HFF-Myc (cell line): ENCODE measurements at places on chromosomes 12 and 14.

- DNase-seq = no peak
These were observed 24.8 kb upstream of the NUBPL start for GRCh38 chr14:31536201-31536960.

- no peak for DNase-seq
These were observed 98.8 kb upstream of the PDE3A start for GRCh38 chr12:20269337-20270067.

DNA sequence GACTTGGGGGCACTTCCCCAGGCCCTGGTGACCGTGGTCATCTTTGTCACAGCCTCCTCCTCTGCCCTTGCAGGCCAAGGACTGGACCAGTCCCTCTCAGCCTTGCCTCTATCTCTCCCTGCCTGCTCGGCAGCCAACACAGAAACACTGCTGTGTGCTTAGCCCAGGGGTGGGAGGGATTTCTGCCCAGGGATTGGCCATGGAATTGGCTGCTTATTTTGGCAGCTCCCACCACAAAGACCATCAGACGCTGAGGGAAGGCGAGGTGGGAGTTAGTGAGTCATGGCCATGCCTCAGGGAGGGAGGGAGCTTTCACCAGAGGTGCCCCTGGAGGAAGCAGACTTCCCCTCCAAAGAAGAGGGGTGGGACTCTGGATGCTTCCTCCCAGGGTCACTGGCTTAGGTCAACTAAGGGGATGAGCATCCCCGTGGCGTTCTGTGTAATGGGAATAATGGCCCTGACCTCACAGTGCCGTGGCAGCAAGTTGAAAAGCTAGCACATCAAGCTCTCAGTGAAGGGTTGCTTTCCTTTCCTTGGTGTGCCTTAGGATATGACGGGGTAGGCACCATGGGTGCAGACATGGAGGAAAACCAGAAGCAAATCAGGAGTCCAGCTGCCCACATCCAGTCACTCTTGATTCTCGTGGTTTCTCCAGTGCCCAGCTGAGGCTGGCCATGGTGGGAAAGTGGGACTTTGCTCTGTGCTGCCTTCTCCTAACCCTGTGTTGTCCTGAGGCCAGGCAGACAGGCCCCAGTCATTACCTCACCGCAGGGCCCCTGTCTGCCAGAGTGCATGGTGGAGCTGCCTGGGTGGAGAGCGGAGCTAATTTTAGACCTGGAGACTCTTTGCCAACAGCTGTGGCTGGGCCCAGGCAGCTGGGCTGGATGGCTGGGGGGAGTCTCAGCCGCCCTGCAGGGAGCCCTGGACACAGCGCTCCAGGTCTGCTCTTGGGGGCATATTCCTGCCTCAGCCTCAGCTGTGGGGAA lies 21.4 kb downstream of the B4GALNT3 start:
- DNase-seq = no peak

- peak; percentile 46 for DNase-seq
These were observed 67.4 kb downstream of the ACTN1 start for GRCh38 chr14:68911594-68912227.

DNA sequence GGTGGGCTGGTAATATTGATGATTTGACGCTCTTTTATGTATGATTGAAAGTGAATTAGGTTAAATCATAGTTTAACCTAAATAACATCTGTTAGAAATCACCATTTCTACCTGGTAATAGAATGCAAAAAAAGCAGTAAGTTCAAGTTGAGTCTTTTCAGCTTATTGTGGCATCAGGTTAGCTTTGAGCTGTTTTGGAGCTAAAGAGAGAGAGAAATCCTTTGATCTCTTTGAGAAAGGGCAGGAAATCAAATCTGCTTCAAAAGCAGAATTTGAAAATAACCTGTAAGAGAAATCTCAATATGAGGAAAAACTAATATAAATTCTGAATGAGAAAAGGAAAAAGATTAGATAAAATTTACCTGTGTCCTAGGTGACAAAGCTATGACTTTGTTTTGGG lies 62.2 kb downstream of the CKB start:
- DNase-seq = no peak

DNA sequence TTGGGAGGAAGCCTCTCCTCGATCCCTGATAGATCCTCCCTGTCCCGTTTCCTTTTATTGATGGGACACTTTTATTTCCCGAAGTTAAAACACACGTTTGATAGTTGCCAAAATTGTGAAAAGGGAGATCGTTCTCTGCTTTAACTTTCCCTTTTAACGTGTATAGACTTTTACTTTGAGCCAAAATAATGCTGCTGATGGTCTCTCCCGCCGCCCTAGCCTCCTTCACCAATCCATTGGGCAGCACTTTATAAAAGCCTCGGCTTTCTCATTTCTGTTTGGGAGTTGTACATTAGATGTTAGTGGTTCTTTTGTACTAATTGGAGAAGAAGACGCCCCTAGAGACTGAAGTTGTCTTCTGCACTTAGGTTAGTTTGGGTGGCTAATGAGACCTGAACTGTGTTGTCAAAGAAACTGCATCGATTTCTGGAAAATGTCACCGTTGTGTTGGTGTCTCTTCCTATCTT lies 1.4 kb downstream of the TMTC2 start:
- DNase-seq = no peak

DNA sequence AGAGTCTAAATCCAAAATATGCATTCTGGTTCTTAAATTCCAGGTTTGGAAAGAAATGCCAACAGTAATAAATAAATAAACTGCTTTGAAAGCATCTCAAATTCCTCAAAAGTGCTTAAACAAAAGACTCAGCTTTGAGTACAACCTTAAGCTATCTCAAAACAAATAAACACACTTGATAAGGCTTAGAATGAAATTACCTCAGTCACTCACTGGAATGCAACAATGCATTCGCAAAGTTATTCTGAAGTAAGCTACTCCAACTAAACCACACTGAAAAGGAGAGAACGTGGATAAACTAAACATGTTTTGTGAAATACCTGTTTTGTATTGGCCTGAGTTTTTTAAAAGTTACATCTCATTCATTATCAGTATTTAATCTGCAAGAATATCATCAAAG lies 1.2 kb downstream of the SPTSSA start:
- no peak for DNase-seq

DNA sequence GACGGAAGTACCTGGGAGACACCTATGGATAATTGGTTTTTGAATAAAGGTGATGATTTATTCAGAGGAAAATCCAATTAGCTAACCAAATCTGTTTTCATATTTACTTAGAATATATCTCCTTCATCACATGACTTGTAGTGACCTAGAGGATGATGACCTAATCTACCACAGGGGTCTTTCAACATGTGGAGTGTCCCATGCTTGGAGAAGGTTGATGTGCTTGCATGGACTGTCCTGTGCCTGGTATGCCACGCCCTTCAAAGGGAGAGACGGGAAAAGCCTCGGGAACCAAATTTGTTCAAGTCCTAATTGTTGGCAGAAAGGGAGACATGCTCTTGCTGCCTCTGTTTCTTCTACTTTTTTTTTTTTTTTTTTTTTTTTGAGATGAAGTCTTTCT lies 11.8 kb upstream of the PAPLN start:
- no peak for DNase-seq

- no peak for DNase-seq
These were observed 12.9 kb downstream of the NCOR2 start for GRCh38 chr12:124554429-124555029.

DNA sequence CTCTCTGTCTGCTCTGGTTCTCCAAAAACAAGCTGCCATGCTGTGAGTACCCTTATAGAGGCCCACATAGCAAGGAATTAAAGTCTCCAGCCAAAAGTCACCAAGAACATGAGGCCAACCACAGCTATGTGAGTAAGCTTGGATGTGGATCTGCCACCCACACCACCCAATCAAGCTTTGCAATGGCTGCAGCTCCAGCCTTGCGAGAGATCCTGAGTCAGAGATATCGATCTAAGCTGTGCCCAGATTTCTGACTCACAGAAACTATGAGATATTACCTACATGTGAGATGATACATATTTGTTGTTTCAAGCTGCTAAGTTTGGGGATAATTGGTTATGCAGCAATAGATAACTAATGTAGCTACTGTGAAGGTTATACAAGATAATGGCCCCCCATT lies 15.5 kb upstream of the TMEM233 start:
- no peak for DNase-seq

DNA sequence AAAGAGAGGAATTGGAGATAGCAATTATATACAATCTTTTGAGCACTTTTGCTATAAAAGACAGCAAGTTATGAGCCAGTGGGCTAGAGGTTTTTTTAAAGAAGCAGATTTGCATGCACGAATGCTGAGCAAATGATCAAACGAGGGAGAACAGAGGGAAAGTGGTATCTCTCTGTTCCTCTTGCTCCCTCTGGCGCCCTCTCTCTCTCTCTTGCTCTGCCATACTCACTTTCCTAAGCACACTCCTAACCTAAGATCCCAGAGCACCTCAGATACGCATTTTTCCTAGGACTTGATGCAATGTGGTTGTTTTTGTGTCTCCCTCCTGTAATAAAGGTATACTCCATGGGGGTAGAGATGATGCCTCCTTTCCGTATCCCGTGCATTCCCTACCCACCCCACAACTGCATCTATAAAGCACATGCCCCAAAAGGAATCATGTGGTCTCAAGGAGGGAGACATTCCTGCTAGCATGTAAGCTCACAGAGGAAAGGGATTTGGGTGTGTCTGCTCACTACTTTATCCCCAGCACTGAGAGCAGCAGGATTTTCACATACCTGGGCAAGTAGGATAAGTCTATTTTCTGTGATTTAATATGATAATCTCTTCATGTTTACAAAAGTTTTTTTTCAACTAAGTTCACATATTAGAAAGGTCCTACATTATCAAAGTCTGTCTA lies 270.2 kb downstream of the SSPN start:
- no peak for DNase-seq

- no peak for DNase-seq
These were observed 2.1 kb downstream of the KMT2D start for GRCh38 chr12:49058366-49059044.

- DNase-seq = no peak
These were observed 11.9 kb upstream of the CCND2 start for GRCh38 chr12:4261655-4262054.
